ENCODE measurements at places on chromosomes 3 and 15.

- no peaks in the 10 kb centered on the region for H3K4me1 ChIP-seq
- peaks cover 3% of the 10 kb centered on the region for H3K27me3 ChIP-seq
- no peak within 1 kb of the TSS for H3K27ac ChIP-seq
- H3K4me3 ChIP-seq = no peak within 1 kb of the TSS
- no peaks in the 10 kb centered on the region for H3K36me3 ChIP-seq
Measured at GRCh38 chr15:74173380-74174218, at the start of gene ISLR. TSS of gene ISLR (plus strand) at chr15:74173710. CDS start at chr15:74174859, 1,149 bp downstream.

DNA sequence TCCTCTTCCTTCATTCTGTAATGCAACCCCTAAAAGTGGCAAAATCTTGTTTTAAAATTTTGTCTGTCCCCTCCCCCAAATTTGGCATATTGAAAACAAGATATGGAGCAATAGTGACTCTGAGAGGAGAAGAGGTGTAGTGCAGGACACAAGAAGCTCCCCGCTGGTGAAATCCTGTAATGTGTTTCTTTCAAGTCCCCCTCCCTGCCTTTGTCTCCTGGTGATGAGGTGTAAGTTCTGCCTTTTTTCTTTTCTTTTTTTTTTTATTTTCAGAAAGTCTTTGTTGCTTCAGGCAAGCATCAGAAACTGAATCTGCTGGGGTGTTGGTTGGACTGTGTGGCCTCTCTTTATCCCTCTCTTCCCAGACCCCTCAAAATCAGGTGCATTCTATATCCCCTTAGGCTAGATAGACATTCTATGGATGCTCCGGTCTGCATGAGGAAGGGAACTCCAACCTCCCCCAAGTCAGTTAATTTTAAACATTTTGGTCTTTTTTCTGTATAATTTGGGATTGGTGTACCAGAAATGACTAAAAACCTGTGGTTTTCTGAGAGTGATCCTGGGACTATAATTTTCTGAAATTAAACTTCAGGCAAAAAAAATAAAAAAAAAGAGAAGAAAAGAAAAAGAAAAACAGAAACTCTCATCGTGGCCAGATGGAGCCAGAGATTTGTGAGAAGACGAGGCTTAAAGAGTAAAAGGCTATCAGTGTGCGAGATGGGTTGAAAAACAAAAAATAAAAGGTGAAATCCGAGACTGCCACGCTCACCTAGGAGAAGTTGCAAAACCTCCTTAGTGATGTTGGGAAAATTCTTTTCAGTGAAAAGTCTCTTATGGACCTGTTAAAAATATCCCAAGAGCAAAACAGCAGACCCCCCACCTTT is 21.4 kb downstream of the ACKR2 start:
- H3K4me1 ChIP-seq = peaks cover 3% of the 10 kb centered on the region
- peaks cover 8% of the 10 kb centered on the region for H3K27me3 ChIP-seq
- H3K4me3 ChIP-seq = no peak overlapping the region
- no peak for DNase-seq
- H3K36me3 ChIP-seq = no peaks in the 10 kb centered on the region

DNA sequence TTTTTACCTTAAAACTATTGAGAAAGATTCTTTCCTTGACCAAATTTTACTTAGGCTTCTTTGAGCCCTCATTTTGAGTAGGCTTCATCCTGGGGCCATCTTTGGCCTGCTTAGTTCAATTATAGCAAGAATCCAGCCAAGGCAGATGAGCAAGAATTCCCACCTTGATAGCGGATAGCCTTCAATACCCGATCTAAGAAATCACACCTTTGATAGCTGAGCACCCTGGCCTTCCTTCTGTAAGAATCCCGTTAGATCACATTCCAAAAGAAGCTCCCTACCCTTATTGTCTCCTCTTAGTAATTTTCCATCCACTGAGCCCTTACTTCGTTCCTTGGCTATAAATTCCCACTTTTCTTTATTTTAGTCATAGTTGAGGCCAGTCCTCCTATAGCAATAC is 275.4 kb upstream of the ROBO1 start:
- H3K27me3 ChIP-seq = no peaks in the 10 kb centered on the region
- no peak for DNase-seq
- no peak overlapping the region for H3K27ac ChIP-seq
- no peak overlapping the region for H3K4me3 ChIP-seq

- H3K27me3 ChIP-seq = no peaks in the 10 kb centered on the region
- H3K36me3 ChIP-seq = peaks cover 5% of the 10 kb centered on the region
- peaks cover 47% of the 10 kb centered on the region for H3K4me1 ChIP-seq
- peak overlapping the region; percentile 88 for H3K4me3 ChIP-seq
- DNase-seq = no peak
Measured at GRCh38 chr3:47475029-47475569, 642 bp downstream of the SCAP start.

GRCh38 chr3:192408647-192409200 is 318.6 kb downstream of the FGF12 start:
- no peak overlapping the region for H3K27ac ChIP-seq
- DNase-seq = no peak
- H3K4me3 ChIP-seq = no peak overlapping the region
- H3K27me3 ChIP-seq = peaks cover 42% of the 10 kb centered on the region

DNA sequence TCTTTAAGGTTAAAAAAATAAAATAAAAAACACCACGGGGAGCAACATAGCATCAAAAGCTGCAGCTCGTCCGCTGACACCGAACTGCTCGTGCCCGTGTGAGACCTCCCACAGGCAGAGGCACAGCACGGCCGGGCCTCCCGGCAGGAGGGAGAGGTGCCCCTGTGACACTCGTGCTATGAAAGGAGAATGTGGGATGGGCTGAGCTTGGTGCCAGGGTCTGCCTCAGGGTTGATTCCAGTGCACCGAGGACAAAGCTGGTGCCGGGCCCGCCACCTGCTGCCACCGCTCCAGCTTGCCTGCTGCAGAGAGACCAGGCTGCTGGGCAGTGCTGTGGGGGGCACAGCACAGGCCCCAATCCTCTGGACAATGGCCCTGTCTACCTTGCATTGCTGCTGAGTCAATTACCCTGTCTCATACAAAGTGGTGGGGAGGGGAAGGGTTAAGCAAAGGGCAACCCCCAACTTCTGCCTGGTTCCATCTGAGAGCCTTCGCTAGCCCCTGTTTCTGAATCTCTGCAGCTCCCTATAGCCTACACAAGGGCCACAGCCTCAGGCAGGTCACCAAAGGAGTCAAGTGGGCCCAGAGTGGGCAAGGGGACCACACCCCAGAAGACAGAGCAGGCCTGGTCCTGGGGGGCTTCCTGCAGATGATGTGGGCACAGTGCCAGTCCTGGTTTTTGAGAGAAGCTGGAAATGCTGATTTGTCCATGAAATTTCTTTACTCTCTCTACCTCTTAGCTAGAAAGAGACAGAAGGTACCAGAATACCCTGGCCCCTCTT is 74.0 kb upstream of the SNRPA1 start:
- H3K4me1 ChIP-seq = peaks cover 7% of the 10 kb centered on the region
- DNase-seq = no peak
- H3K36me3 ChIP-seq = no peaks in the 10 kb centered on the region
- H3K4me3 ChIP-seq = no peak overlapping the region

GRCh38 chr15:92326236-92326635 is 67.4 kb upstream of the ST8SIA2 start:
- DNase-seq = no peak
- no peaks in the 10 kb centered on the region for H3K4me1 ChIP-seq
- H3K4me3 ChIP-seq = no peak overlapping the region
- H3K27ac ChIP-seq = no peak overlapping the region

GRCh38 chr15:77266708-77267386 is 153.1 kb downstream of the PEAK1 start:
- H3K27me3 ChIP-seq = no peaks in the 10 kb centered on the region
- DNase-seq = no peak
- peaks cover 9% of the 10 kb centered on the region for H3K36me3 ChIP-seq
- H3K4me3 ChIP-seq = no peak overlapping the region

Measured in naive thymus-derived CD8-positive, alpha-beta T cell (primary cell).